Non-pigmented ciliary epithelial cell (primary cell): ENCODE measurements at places on chromosomes 6 and 20.

DNA sequence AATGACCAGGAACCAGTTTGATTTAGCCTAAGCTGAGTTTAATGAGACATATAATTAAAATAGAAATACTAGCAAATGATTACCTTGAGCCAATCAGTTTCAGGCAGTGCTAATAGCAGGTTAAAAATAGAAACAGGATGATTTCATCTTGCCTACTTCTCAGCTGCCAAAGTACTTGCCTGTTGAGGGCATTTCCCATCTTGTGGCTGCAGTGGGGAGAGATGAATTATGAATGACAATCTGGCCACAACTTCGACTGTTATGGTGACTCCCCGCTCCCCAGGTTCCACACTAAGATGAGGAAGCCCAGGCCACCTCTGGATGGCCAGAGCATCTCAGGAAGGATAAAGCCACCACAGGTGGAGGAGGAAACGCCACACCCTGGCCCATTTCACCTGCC is 31.3 kb downstream of the MBOAT1 start:
- DNase-seq = no peak

- DNase-seq = no peak
Measured at GRCh38 chr6:37005827-37006567, 542 bp downstream of the FGD2 start.

GRCh38 chr6:159404296-159404695 is 235.1 kb downstream of the FNDC1 start:
- DNase-seq = no peak

- no peak for DNase-seq
Measured at GRCh38 chr6:107691062-107691751, 132.9 kb downstream of the SCML4 start.

GRCh38 chr6:160222491-160222890 is 36.1 kb downstream of the SLC22A2 start:
- DNase-seq = no peak

DNA sequence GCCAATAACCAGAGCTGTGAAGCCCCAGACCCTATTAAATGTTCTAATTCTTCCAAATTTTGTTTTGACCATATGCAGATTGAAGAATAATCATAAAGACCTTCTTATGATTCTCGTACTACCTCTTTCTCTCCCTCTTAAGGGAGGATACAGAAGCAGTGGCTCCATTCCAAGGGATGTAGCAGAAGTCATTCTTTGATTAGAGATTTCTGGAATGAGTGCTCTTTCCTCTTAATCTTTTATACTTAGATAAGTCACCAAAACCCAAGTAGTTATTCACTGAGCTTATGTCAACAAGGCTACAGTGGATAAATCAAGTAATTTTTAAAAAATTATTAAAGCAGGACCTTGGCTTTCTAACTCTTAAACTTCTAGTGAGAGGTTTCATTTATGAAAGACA is 266.0 kb upstream of the STXBP5 start:
- DNase-seq = no peak

DNA sequence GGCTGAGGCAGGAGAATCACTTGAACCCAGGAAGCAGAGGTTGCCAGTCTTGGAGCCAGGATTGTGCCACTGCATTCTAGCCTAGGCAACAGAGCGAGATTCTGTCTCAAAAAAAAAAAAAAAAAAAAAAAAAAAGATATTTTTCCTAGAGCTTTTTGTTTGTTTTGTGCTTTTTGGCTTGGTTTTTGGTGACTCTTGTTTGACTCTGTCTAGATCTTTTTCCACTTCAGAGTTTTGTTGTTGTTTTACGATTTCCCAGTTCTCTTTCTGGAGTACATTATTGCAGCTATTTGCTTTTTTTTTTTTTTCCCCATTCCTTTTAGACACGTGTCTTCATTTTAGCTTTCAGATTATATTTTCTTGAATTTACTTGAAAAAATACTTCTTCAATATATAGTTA is 67.0 kb upstream of the AKAP12 start:
- DNase-seq = no peak

GRCh38 chr6:156988276-156989158 is 211.3 kb downstream of the ARID1B start:
- no peak for DNase-seq

GRCh38 chr6:166281104-166281503 is 27.1 kb downstream of the PRR18 start:
- no peak for DNase-seq

GRCh38 chr20:13915284-13915683 is 75.1 kb downstream of the SEL1L2 start:
- DNase-seq = no peak
